Vagina (tissue), 2 donors: ENCODE measurements at places on chromosomes 16 and 17. TPM values are rescaled to one million over a fixed set of nuclear protein-coding genes. Genes with fewer than 3 reads are reported as not detected.

The VWA3A gene
- not detected for total RNA-seq

The TRAF7 gene
- total RNA-seq: 38.8 TPM

The G6PC1 gene
- total RNA-seq: not detected

The ZP2 gene
- total RNA-seq: not detected

The CASKIN2 gene
- 19.9 TPM for total RNA-seq

The TLCD2 gene
- 10.8 TPM for total RNA-seq

DNA sequence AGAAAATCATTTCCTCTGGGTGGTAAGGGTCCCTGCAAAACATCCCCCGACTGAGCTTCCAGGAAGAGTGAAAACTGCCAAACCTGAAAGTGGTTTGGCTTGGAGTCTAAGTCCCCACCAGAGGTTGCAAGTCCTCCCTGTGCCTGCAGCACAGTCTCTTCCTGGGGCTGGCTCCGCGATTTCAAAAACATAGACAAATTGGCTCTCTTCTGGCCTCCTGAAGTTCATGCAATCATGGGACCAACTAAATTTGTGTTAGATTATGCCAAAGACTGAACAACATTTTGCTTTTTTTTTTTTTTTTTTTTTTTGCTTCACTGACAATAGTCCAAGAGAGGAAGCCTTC is 447.9 kb downstream of the CA10 start:
- H3K4me3 ChIP-seq: no peak overlapping the region
- no peaks in the 10 kb centered on the region for H3K36me3 ChIP-seq
- H3K27ac ChIP-seq: no peak overlapping the region
- H3K27me3 ChIP-seq: no peaks in the 10 kb centered on the region
- DNase-seq: no peak

DNA sequence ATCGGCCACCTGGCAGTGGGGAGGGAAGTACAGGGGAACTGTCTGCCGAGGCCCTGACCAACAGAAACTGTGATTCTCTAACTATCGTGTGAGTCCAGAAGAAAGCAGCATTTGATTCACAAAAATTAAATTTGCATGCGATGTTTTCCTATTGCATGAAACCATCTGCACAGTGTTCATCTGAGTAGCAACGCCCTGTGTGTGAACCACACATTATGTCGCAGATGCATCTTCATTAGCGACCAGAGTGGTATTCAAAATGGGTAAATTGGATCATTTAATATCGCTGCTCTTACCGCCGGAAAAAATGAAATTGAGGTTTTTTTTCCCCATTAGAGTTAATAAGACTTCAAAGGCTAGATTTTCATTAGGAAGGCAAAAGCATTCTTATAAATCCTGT is 260.6 kb downstream of the ABCC12 start:
- no peak for DNase-seq
- no peak overlapping the region for H3K4me3 ChIP-seq
- no peaks in the 10 kb centered on the region for H3K27me3 ChIP-seq
- no peaks in the 10 kb centered on the region for H3K36me3 ChIP-seq
- H3K4me1 ChIP-seq: no peaks in the 10 kb centered on the region

- no peaks in the 10 kb centered on the region for H3K36me3 ChIP-seq
- no peak overlapping the region for H3K4me3 ChIP-seq
- no peak overlapping the region for H3K27ac ChIP-seq
- no peaks in the 10 kb centered on the region for H3K27me3 ChIP-seq
- peaks cover 12% of the 10 kb centered on the region for H3K4me1 ChIP-seq
- no peak for DNase-seq
Observed at GRCh38 chr17:79700592-79700991, 30.2 kb upstream of the ENPP7 start.

- H3K4me3 ChIP-seq: peak within 1 kb of the TSS; percentile 96
- no peaks in the 10 kb centered on the region for H3K27me3 ChIP-seq
- no peak for DNase-seq
- peaks cover 34% of the 10 kb centered on the region for H3K4me1 ChIP-seq
Observed at GRCh38 chr16:74700438-74701225, at the start of gene MLKL. TSS of gene MLKL (minus strand) at chr16:74700862. CDS start at chr16:74695757, 5,105 bp downstream.

DNA sequence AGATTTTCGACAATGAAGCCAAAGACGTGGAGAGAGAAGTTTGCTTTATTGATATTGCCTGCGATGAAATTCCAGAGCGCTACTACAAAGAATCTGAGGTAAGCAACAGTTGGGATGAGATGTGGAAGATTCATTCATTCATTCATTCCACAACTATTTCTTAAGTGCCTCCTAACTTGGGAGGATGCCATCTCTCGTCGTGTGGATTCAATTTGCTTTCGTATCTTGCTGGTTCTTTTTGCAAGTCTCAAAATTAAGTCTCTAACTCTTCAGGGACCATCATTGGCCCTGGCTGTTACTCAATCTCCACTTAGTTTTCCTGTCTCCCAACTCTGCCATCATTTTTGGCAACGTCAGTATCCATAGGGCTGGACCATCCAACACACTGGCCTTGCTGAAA is 85.6 kb upstream of the NOL11 start:
- no peak overlapping the region for H3K27ac ChIP-seq
- H3K36me3 ChIP-seq: no peaks in the 10 kb centered on the region
- H3K27me3 ChIP-seq: no peaks in the 10 kb centered on the region
- no peak overlapping the region for H3K4me3 ChIP-seq
- peaks cover 6% of the 10 kb centered on the region for H3K4me1 ChIP-seq
- DNase-seq: no peak

DNA sequence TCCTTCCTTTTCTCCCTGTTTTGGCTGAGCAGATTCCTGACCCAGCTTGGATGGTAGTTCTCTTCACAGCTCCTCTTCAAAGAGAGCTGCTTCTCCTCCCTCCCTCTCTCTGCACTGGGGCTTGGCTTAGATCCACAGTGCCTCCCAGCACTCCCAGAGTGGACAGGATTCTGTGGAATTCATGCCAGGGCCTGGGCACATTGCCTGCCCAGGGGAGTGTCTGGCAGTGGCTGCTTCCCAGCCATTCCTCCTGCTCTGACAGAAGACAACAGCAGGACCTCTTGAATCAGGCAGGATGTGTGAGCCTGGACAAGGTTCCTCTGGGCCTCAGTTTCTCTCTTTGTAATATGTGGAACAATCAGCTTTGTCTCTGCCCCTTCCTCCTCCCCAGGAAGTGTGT is 4.5 kb upstream of the MMP28 start:
- DNase-seq: peak; percentile 61
- H3K27ac ChIP-seq: no peak overlapping the region
- H3K4me1 ChIP-seq: peaks cover 19% of the 10 kb centered on the region

GRCh38 chr16:73692861-73693260 is 603.8 kb upstream of the PSMD7 start:
- H3K36me3 ChIP-seq: no peaks in the 10 kb centered on the region
- no peak overlapping the region for H3K27ac ChIP-seq
- H3K4me3 ChIP-seq: no peak overlapping the region
- H3K27me3 ChIP-seq: no peaks in the 10 kb centered on the region
- DNase-seq: no peak

DNA sequence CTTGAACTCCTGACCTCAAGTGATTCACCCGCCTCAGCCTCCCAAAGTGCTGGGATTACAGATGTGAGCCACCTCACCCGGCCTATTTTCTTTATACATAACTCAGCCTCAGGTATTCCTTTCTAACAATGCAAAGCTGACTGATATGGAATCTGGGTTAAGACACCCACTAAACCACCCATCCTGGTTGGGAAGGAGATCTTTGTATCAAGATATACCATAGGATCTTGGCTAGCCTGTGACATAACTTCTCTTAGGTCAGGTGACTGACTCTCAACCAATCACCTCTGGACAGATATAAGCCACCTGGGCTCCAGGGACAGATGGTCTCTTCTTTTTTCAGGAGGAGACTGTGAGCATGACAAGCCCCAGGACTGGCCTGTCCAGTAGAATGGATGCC is 51.2 kb upstream of the NKD1 start:
- H3K27me3 ChIP-seq: no peaks in the 10 kb centered on the region
- no peaks in the 10 kb centered on the region for H3K36me3 ChIP-seq
- peaks cover 8% of the 10 kb centered on the region for H3K4me1 ChIP-seq
- DNase-seq: no peak

GRCh38 chr16:28575446-28576109 is 21.3 kb downstream of the SULT1A2 start:
- H3K4me1 ChIP-seq: peaks cover 18% of the 10 kb centered on the region
- no peaks in the 10 kb centered on the region for H3K36me3 ChIP-seq
- no peak overlapping the region for H3K4me3 ChIP-seq
- DNase-seq: no peak

- H3K4me3 ChIP-seq: peak overlapping the region; percentile 66
- H3K4me1 ChIP-seq: peaks cover 21% of the 10 kb centered on the region
- no peaks in the 10 kb centered on the region for H3K36me3 ChIP-seq
- H3K27me3 ChIP-seq: no peaks in the 10 kb centered on the region
- no peak for DNase-seq
Observed at GRCh38 chr16:89827383-89828198, 684 bp upstream of the SPIRE2 start.

DNA sequence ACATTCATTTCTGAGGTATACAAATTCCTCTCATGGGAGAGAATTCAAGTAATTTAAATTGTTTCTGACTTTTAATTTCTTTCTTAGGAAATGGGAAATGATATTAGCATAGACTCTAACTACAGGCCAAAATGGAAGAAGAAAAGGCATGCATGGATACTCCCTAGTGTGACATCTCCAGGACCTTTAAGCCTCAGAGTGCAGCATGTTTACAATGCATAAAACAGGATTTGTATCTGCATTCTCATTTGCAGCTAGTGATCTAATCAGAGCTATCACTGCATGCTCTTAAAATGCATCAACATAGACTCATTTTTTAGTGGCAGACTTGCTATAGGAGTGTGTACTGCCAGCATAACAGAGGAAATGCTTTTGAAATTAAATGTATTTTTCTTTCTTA is 224.6 kb upstream of the GOT2 start:
- no peaks in the 10 kb centered on the region for H3K4me1 ChIP-seq
- H3K27me3 ChIP-seq: no peaks in the 10 kb centered on the region
- no peak overlapping the region for H3K4me3 ChIP-seq

DNA sequence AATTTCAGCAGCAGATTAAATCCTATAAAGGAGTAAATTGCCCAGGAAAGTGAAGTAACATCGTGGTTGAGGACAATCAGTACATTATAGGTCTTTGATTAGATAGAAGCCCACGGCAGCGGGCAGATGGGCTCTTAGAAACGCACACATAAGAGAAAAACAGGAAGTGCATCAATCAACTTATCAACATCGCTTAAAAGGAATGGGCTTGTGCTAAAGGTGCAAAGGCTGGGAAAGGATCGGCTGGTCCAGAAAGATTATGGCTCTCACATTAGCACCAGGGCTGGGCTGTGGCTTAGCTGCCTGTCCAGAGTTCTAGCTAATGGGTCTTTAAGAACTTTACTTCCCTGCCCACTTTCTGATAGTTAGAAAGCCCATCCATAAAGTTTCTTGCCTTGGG is 292.0 kb upstream of the TNRC6C start:
- no peaks in the 10 kb centered on the region for H3K27me3 ChIP-seq
- H3K4me3 ChIP-seq: no peak overlapping the region
- H3K27ac ChIP-seq: no peak overlapping the region

- H3K27me3 ChIP-seq: no peaks in the 10 kb centered on the region
- DNase-seq: no peak
- H3K4me1 ChIP-seq: peaks cover 56% of the 10 kb centered on the region
- H3K36me3 ChIP-seq: no peaks in the 10 kb centered on the region
- H3K4me3 ChIP-seq: no peak overlapping the region
- no peak overlapping the region for H3K27ac ChIP-seq
Observed at GRCh38 chr16:67468731-67469130, 12.2 kb downstream of the ATP6V0D1 start.

DNA sequence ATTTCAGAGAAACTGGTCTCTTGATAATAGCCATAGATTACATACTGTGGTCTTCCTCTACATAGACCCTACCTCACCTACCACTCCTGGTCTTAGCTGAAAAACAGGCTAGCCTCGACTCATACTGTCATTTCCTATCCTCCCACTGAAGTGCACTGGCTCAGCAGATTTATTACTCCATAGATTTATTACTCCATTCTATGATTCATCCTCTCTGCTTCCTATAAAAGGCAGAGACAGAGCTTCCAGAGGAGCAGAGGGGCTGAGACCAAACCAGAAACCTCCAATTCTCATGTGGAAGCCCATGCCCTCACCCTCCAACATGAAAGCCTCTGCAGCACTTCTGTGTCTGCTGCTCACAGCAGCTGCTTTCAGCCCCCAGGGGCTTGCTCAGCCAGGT is at the start of gene CCL7:
Gene CCL7, plus strand, starts transcription at position 253 of the 400 bp plus-strand sequence. Its CDS starts 70 bp downstream, at position 323.
- no peaks in the 10 kb centered on the region for H3K36me3 ChIP-seq
- no peak within 1 kb of the TSS for H3K4me3 ChIP-seq
- H3K4me1 ChIP-seq: peaks cover 9% of the 10 kb centered on the region
- DNase-seq: no peak
- no peak within 1 kb of the TSS for H3K27ac ChIP-seq
- H3K27me3 ChIP-seq: no peaks in the 10 kb centered on the region

- H3K4me3 ChIP-seq: no peak overlapping the region
- DNase-seq: no peak
- H3K4me1 ChIP-seq: no peaks in the 10 kb centered on the region
- no peak overlapping the region for H3K27ac ChIP-seq
- H3K36me3 ChIP-seq: no peaks in the 10 kb centered on the region
Observed at GRCh38 chr16:27768651-27769272, 218.8 kb downstream of the KATNIP start.

DNA sequence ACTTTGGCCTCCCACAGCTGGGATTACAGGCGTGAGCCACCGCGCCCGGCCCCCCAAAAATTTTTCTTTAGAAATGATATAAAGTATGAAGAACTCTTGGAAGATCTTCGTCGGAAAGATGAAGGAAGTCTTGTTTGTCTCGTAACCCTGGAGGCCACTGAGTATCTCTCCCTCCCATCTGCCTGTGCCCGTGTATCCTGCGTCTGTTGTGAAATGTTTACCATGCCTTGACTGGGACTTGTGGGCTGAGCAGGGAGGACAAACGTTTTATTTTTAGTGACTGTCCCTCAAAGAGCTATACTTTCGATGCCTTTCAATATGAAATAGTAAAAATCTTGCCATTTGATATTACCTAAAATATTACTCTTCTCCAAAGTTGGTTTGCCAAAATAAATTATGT is 121.2 kb downstream of the RPTOR start:
- H3K4me1 ChIP-seq: peaks cover 15% of the 10 kb centered on the region
- H3K27me3 ChIP-seq: no peaks in the 10 kb centered on the region
- H3K4me3 ChIP-seq: no peak overlapping the region
- H3K27ac ChIP-seq: no peak overlapping the region

- no peak overlapping the region for H3K4me3 ChIP-seq
- no peaks in the 10 kb centered on the region for H3K4me1 ChIP-seq
- no peaks in the 10 kb centered on the region for H3K27me3 ChIP-seq
- no peak overlapping the region for H3K27ac ChIP-seq
- DNase-seq: no peak
Observed at GRCh38 chr16:84243732-84244131, 3.9 kb upstream of the KCNG4 start.

- H3K27ac ChIP-seq: no peak overlapping the region
- DNase-seq: no peak
- H3K4me3 ChIP-seq: no peak overlapping the region
Observed at GRCh38 chr17:79483842-79484241, 127.0 kb downstream of the RBFOX3 start.
